Mesendoderm (in vitro differentiated cells): ENCODE measurements at places on chromosomes 13 and 19.

- peak; percentile 94 for DNase-seq
- H3K36me3 ChIP-seq = no peaks in the 10 kb centered on the region
- peaks cover 9% of the 10 kb centered on the region for H3K27me3 ChIP-seq
- peaks cover 5% of the 10 kb centered on the region for H3K4me1 ChIP-seq
- H3K4me3 ChIP-seq = no peak overlapping the region
- peak overlapping the region; percentile 31 for H3K27ac ChIP-seq
Observed at GRCh38 chr19:48400018-48400742, 6.7 kb downstream of the GRIN2D start.

- H3K27ac ChIP-seq = no peak overlapping the region
- no peaks in the 10 kb centered on the region for H3K27me3 ChIP-seq
- no peak overlapping the region for H3K4me3 ChIP-seq
Observed at GRCh38 chr19:4524808-4525562, 6.7 kb upstream of the PLIN4 start.

DNA sequence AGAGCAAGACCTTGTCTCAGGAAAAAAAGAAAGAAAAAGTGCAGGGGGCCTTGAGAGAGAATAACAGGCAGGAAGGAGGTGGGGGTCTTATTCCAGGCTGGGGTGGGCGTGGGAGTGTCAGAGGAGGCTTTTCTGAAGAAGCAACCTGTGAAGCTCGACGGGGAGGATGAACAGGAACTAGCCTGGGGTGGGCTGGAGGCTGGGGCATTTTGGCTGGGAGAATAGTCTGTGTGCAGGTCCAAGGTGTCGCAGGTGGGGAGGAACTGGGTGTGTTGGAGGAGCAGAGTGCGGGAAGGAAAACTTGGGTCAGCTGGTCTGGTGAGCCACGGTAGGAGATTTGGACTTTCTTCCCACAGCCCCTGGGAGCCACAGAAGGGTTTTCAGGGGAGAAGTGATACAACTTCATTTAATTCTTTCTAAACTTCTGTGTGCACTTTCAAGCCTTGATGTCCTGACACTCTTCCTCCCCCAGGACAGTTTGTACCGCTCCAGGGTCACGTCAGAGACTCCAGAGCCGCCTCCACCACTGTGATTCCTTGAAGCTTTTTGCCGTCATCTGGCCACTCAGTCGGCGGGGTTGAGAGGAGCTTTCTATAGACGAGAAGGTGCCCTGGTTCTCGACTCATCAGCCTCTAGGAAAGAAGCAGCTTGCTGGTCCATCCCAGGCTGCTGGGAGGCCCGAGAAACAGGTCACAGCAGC, 138.7 kb downstream of the SIPA1L3 start:
- peaks cover 9% of the 10 kb centered on the region for H3K4me1 ChIP-seq
- no peak overlapping the region for H3K4me3 ChIP-seq
- no peak overlapping the region for H3K27ac ChIP-seq
- H3K27me3 ChIP-seq = no peaks in the 10 kb centered on the region
- no peak for DNase-seq
- no peaks in the 10 kb centered on the region for H3K36me3 ChIP-seq

DNA sequence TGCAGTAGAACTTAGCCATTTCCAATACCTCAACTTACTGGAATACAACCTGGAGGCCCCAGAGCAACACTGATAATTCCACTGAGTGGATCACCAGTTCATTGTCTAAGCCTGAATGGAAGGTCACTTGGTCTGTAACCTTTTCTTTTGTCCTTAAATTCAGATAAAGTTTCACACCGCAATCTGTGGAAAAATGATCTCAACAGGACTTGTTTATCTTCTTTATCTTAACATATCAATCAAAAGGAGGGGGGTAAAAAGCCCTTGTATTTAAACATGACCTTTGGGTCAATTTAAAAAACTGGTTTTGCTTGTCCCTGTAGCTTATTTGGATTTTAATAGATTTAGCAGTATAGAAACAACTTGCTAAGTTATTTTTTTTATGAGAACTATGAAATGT, 21.6 kb downstream of the SAE1 start:
- no peak overlapping the region for H3K27ac ChIP-seq
- H3K27me3 ChIP-seq = no peaks in the 10 kb centered on the region
- DNase-seq = peak; percentile 58
- H3K36me3 ChIP-seq = peaks cover 12% of the 10 kb centered on the region

- no peak overlapping the region for H3K4me3 ChIP-seq
- DNase-seq = no peak
- H3K36me3 ChIP-seq = peaks cover 4% of the 10 kb centered on the region
- H3K4me1 ChIP-seq = no peaks in the 10 kb centered on the region
- no peak overlapping the region for H3K27ac ChIP-seq
Observed at GRCh38 chr19:19619181-19619848, 828 bp upstream of the PBX4 start.

DNA sequence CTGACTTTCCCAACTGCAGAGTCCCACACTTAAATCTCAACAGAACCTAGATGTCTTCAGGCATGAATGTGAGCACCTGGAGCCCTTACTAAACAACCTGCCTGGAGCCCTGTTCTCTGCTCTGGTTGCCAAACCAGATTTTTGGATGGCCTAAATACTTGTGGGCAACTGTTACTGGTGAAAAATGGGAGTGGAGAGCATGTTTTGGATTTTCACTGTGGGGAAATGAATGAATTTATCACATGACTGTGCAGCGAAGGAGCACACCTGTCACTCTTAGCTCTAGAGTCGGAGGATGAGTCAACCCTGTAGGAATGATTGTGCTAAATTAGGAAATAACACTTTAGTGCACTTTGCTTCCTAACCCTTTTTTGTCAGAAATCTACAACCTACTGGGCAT, 30.3 kb downstream of the SHISA2 start:
- H3K27me3 ChIP-seq = no peaks in the 10 kb centered on the region
- H3K4me3 ChIP-seq = no peak overlapping the region
- DNase-seq = no peak
- no peaks in the 10 kb centered on the region for H3K36me3 ChIP-seq

DNA sequence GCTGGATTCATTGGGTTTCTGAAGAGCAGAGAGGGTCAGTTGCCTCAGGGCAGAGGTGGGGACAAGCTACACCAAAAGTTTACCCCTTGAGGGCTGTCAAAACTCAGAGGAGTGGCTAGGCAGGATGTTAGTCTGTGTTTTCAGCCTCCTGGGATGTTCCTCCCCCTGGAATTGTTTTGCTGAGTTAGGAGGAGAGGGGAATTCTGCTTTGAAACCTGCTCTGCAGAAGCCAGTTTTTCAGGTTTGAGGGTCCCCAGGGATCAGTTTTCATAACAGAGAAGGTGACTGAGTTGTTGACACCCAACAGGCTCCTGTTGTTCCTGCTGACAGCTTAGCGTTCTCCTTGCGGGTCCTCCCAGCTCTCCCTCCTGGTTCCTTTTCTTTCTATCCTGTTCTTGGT, 121.9 kb upstream of the TMTC4 start:
- H3K27me3 ChIP-seq = no peaks in the 10 kb centered on the region
- no peak for DNase-seq
- no peaks in the 10 kb centered on the region for H3K36me3 ChIP-seq
- H3K4me1 ChIP-seq = peaks cover 3% of the 10 kb centered on the region

- H3K27me3 ChIP-seq = no peaks in the 10 kb centered on the region
- H3K36me3 ChIP-seq = no peaks in the 10 kb centered on the region
- no peak overlapping the region for H3K27ac ChIP-seq
Observed at GRCh38 chr13:105928048-105928447, 607.4 kb downstream of the EFNB2 start.

GRCh38 chr19:1084024-1084868, 10.9 kb downstream of the POLR2E start:
- no peak overlapping the region for H3K4me3 ChIP-seq
- DNase-seq = no peak
- H3K4me1 ChIP-seq = no peaks in the 10 kb centered on the region
- H3K36me3 ChIP-seq = peaks cover 3% of the 10 kb centered on the region
- H3K27ac ChIP-seq = no peak overlapping the region

GRCh38 chr13:93450191-93450621, 223.6 kb downstream of the GPC6 start:
- no peaks in the 10 kb centered on the region for H3K4me1 ChIP-seq
- H3K36me3 ChIP-seq = no peaks in the 10 kb centered on the region
- H3K27me3 ChIP-seq = no peaks in the 10 kb centered on the region

DNA sequence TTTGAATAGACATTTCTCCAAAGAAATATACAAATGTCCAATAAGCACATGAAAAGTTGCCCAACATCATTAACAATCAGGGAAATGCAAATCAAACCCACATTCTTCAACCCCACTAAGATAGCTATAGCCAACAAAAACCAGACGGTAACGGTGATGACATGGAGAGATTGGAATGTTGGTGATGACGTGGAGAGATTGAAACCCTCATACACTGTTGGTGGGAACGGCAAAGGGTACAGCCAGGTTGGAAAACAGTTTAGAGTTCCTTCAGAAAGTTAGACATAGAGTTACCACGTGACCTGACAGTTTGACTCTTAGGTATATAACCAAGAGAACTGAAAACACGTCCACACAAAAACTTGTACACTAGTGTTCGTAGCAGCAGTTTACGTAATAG, 48.1 kb downstream of the TNFRSF19 start:
- no peaks in the 10 kb centered on the region for H3K4me1 ChIP-seq
- no peaks in the 10 kb centered on the region for H3K27me3 ChIP-seq
- DNase-seq = peak; percentile 92
- no peak overlapping the region for H3K4me3 ChIP-seq

DNA sequence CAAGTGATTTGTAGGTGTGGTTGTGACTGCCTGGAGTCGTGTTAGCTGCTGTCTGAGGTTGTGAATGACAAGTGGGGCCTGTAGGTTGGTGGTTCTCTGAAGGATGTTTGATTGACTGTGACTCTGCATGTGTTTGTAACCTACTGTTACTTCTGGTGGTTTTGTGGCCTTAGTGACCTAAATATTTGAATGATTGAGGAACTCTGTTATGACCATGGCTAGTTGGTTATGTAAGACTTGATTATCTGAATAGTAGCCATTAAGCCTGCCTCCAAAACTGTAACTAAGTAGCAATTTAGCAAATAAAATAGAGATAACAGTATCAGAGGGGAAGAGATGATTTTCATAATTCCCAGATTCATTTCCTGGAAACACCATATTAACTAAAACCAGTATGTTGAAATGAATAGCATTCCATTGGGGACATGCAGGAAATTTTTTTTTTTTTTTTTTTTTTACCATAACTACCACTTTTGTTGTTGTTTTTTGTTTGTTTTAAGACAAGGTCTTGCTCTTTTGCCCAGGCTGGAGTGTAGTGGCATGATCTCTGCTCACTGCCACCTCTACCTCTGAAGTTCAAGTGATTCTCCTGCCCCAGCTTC, 865 bp downstream of the ZNF382 start:
- DNase-seq = no peak
- no peaks in the 10 kb centered on the region for H3K27me3 ChIP-seq
- H3K27ac ChIP-seq = no peak overlapping the region

GRCh38 chr13:39257642-39258041, 219.4 kb downstream of the NHLRC3 start:
- no peaks in the 10 kb centered on the region for H3K27me3 ChIP-seq
- H3K4me1 ChIP-seq = no peaks in the 10 kb centered on the region
- no peak overlapping the region for H3K4me3 ChIP-seq
- no peak for DNase-seq
- H3K36me3 ChIP-seq = no peaks in the 10 kb centered on the region

GRCh38 chr19:46719629-46720502, 3.0 kb upstream of the PRKD2 start:
- no peaks in the 10 kb centered on the region for H3K4me1 ChIP-seq
- H3K36me3 ChIP-seq = peaks cover 19% of the 10 kb centered on the region
- H3K4me3 ChIP-seq = no peak overlapping the region
- no peak for DNase-seq
- no peak overlapping the region for H3K27ac ChIP-seq

- H3K4me1 ChIP-seq = no peaks in the 10 kb centered on the region
- DNase-seq = peak; percentile 48
- H3K27me3 ChIP-seq = no peaks in the 10 kb centered on the region
Observed at GRCh38 chr13:25901460-25902376, 150.1 kb downstream of the SHISA2 start.

- DNase-seq = no peak
- H3K36me3 ChIP-seq = no peaks in the 10 kb centered on the region
- H3K4me3 ChIP-seq = no peak overlapping the region
- no peaks in the 10 kb centered on the region for H3K4me1 ChIP-seq
- H3K27ac ChIP-seq = no peak overlapping the region
Observed at GRCh38 chr13:85543144-85543543, 256.1 kb downstream of the SLITRK6 start.

DNA sequence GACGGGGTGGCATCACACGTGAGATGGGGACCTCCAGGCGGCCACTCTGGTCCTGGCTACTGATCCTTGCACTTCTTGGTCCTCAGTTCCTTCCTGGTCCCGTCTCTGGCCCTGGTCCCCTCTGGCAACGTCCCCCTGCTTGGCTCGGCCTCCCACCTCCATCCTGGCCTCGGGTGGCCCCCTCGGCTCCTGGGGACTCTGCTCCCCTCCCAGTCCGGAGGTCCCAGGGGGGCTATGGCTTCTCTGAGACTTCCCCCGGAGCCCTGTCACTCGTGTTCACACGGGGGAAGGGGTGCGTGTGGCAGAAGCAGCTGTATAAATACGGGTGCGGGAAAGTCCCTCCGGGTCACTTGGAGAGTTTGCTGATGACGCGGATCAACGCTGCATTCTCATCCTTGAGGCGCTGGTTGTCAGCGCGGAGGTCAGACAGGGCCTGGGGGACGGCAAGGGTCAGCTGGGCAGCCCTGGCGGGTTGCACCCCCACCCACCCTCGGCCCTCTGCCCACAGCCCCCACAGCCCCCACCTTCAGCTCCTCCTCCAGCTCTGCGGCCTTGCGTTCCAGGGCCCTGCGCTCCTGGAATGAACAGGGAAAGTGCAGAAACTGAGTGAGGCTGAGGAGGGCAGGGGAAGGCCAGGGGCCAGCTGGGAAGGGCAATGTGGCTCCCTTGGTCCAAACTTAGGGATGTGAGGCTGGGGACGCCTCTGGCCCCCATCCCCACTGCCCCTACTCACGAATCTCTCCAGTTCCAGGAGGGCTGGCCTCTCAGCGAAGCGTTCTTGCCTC, 15.6 kb downstream of the EPS8L1 start:
- no peak overlapping the region for H3K4me3 ChIP-seq
- DNase-seq = no peak
- peaks cover 10% of the 10 kb centered on the region for H3K4me1 ChIP-seq
- H3K36me3 ChIP-seq = peaks cover 2% of the 10 kb centered on the region

- no peak overlapping the region for H3K27ac ChIP-seq
- no peaks in the 10 kb centered on the region for H3K36me3 ChIP-seq
- no peak for DNase-seq
- H3K4me3 ChIP-seq = no peak overlapping the region
- H3K4me1 ChIP-seq = no peaks in the 10 kb centered on the region
- H3K27me3 ChIP-seq = no peaks in the 10 kb centered on the region
Observed at GRCh38 chr13:98810746-98811145, 58.3 kb upstream of the SLC15A1 start.

DNA sequence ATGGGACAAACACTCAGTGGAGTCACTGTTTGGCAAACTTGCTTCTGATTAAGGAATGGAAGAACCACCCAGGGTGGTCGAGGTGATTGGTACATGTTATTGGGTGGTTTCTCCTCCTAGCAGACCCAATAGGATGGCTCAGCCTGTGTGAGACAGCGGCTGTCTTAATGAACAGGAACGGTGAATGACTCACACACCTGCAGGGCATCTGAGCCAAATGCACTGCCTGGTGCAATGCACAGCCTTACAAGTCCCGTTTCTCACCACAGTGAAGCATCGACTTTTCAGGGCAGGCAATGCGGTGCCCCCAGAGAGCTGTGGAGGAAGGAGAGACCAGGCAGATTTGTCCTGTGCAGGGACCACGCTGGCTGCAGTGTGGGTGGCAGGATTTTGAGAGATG, 238.5 kb downstream of the FGF9 start:
- no peaks in the 10 kb centered on the region for H3K27me3 ChIP-seq
- no peaks in the 10 kb centered on the region for H3K36me3 ChIP-seq
- no peak overlapping the region for H3K27ac ChIP-seq
- no peaks in the 10 kb centered on the region for H3K4me1 ChIP-seq
- no peak overlapping the region for H3K4me3 ChIP-seq
